A673 (cell line): ENCODE measurements at places on chromosomes 1 and 21. TPM values are rescaled to one million over a fixed set of nuclear protein-coding genes. Genes with fewer than 3 reads are reported as not detected.

- no peaks in the 10 kb centered on the region for H3K4me1 ChIP-seq
- H3K27ac ChIP-seq, result no peak overlapping the region
- H3K27me3 ChIP-seq, result no peaks in the 10 kb centered on the region
- H3K4me3 ChIP-seq, result no peak overlapping the region
- peaks cover 8% of the 10 kb centered on the region for H3K36me3 ChIP-seq
These were observed 36.0 kb upstream of the IL19 start for GRCh38 chr1:206734499-206735142.

Gene ATP6V1G3
- 0.71 TPM in 1 of 2 replicates, not detected in the other for total RNA-seq

DNA sequence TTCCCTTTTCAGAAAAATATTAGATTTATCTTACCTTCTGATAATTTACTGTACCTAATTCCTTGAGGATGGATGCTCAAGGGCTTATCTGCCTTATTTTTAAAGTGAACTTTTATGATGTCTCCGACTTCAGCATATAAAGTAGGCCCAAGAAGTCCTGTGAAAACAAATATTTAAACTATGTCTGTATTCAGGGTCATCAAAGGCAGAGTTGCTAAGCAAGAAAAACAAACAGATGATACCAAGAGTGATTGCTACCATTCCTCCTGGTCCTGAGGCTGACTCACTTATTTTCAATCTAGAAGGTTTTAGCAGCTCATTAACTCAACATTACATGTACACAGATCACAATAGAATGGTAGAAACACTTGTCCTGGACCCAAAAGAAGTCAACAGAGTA lies 14.1 kb downstream of the F5 start:
- peaks cover 5% of the 10 kb centered on the region for H3K27me3 ChIP-seq
- no peak overlapping the region for H3K27ac ChIP-seq
- H3K4me3 ChIP-seq, result no peak overlapping the region

Gene AVPR1B
- total RNA-seq, result not detected in 2 replicates

Gene SLAMF7
- total RNA-seq, result not detected in 2 replicates

- H3K36me3 ChIP-seq, result no peaks in the 10 kb centered on the region
- no peaks in the 10 kb centered on the region for H3K4me1 ChIP-seq
- H3K4me3 ChIP-seq, result no peak overlapping the region
- H3K27ac ChIP-seq, result no peak overlapping the region
These were observed 96.5 kb upstream of the SPATA6 start for GRCh38 chr1:48568501-48568900.

Gene CXADR
- 15.2 and 17.7 TPM in 2 replicates for total RNA-seq

Gene CD84
- not detected in 2 replicates for total RNA-seq

DNA sequence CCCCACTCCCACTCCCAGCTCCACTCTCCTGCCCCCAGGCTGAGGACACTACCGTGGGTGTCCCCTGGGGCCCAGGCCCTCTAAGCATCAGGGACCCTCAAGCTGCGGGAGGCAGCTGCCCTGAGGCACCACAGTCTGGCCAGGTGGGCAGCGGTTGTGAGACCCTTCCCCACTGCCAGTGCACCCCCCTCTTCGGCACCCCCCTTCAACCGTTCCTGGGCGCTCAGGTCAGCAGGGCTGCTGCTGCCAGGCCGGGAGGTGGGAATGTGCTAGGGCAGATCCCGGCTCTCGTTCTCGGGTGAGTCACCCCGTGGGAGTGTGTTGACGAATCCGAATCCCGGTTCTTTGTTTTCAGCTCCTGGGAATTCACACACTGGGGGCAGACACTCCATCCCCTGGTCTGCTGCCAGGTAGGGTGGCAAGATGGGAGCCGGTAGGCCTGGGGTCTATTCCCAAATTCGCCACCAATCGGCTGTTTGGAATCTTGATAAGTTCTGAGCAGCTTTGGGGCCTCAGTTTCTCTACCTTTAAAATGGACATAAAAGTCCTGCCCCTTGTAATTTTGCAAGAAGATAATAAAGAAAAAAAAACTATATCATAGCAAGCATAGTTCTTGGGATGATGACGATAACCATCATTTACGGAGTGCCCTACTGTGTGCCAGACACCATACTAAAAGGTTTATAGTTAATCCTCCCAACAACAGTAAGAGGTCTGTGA lies 28.5 kb upstream of the CASZ1 start:
- no peak overlapping the region for H3K4me3 ChIP-seq
- peak; percentile 27 for DNase-seq
- H3K36me3 ChIP-seq, result no peaks in the 10 kb centered on the region
- no peak overlapping the region for H3K27ac ChIP-seq

Gene LRRC71
- not detected in 2 replicates for total RNA-seq

Gene C1QTNF12
- 2.9 and 4.4 TPM in 2 replicates for total RNA-seq

DNA sequence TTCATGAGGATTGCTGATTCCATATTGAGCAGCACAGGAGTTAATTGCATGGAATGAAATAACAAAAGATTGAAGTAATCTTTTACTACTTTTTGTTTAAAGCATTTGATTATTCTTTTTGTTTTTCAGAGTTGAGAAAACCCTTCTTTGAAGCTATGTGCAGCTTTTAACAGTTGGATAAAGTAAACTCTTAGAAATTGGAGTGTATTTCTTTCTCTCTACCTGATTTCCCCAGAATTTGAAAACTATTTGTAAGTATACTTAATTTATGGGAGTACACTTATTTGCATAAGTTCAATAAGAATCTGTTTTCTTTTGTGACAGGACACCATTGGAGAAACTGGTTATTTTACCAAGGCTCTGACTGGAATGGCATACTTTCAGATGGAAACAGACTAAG lies 133.6 kb downstream of the TRIM33 start:
- no peaks in the 10 kb centered on the region for H3K4me1 ChIP-seq
- DNase-seq, result no peak
- no peaks in the 10 kb centered on the region for H3K36me3 ChIP-seq
- no peak overlapping the region for H3K4me3 ChIP-seq
- no peaks in the 10 kb centered on the region for H3K27me3 ChIP-seq

Gene DOP1B
- 16.2 and 16.5 TPM in 2 replicates for total RNA-seq

GRCh38 chr1:221435504-221435904 lies 306.4 kb downstream of the DUSP10 start:
- H3K4me3 ChIP-seq, result no peak overlapping the region
- H3K4me1 ChIP-seq, result no peaks in the 10 kb centered on the region
- H3K36me3 ChIP-seq, result no peaks in the 10 kb centered on the region
- peak; percentile 53 for DNase-seq

DNA sequence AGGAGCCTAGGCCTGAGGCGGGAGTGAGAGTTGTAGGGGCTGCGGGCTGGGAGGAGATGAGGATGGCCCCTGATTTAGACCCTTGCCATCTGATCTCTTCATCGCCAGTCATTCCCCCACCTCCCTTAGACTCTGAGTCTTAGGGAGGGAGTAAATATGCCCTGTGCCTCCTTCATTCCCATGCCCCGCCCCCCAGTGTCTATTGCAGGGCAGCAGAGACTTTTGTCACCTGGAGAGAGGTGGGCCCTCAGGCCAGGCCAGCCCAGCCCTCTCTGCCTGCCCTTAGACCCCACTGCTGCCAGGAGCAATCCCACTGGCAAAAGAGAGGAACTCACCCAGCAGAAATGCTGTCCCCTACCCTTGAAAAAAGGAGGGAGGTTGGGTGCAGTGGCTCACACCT lies 3.2 kb upstream of the MFAP2 start:
- peaks cover 12% of the 10 kb centered on the region for H3K4me1 ChIP-seq
- no peaks in the 10 kb centered on the region for H3K36me3 ChIP-seq
- no peak overlapping the region for H3K4me3 ChIP-seq
- H3K27me3 ChIP-seq, result no peaks in the 10 kb centered on the region

Gene CCDC28B
- total RNA-seq, result 15.6 and 22.4 TPM in 2 replicates

Gene AGT
- 0.13 TPM in 1 of 2 replicates, not detected in the other for total RNA-seq

DNA sequence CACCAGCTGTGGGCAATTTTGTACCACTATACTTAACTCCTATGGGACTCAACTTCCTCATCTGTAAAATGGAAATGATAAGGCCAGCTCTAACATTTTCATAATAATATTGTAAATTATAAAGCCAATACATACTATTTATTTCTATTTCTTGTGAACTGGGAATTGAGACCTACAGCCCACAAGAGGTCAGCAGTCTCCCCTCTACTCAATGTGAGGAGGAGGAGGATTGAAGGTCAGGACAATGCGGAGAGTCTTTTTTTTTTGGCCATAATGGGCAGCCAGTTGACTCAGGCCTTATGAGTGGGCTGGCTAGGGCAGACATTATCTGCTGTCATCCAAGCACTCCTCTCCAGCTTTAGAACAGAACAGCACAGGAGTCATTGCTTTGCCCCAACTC lies 90.5 kb downstream of the NUF2 start:
- peaks cover 15% of the 10 kb centered on the region for H3K4me1 ChIP-seq
- DNase-seq, result no peak
- H3K27ac ChIP-seq, result no peak overlapping the region
- no peaks in the 10 kb centered on the region for H3K27me3 ChIP-seq
